ENCODE measurements at places on chromosomes 5 and 9. TPM values are rescaled to one million over a fixed set of nuclear protein-coding genes. Genes with fewer than 3 reads are reported as not detected.

GRCh38 chr5:140238756-140239155 is 63.8 kb downstream of the CYSTM1 start:
- DNase-seq, result no peak

DNA sequence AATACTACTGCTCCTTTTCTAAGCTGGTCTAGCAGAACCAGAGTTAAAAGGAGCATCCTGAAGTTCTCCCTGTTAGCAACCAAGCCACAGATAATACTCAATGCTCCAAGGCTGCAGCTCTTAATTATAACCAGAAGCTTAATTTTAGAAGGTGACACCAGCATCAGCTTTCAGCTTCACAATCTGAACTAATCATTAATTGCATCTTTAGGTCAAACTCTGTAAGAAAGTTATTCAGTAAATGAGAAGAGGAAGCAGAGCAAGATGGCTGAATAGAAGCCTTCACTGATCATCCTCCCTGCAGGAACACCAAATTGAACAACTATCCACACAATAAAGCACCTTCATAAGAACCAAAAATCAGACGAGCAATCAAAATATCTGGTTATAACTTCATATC is 38.5 kb downstream of the APBA1 start:
- DNase-seq, result no peak

DNA sequence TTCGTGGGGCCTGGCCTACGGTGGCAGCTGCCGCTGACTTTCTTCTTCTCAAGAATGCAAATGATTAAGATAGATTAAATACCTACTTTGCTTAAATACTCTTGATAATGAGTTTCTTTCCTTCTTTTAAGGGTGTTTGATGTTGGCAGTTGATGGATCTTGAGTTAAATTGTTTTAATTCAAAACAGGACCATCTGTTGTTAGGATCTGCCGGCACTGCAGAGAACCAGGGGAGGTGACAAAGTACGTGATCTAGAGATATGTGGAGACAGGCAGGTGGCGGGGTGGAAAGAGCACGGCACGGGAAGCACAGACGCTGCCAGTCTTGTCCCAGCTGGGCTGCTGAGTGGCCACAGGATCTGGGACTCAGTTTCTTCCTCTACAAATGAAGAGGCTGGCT is 37.9 kb downstream of the MED27 start:
- DNase-seq, result no peak

- no peak for DNase-seq
Measured at GRCh38 chr9:79357194-79357593, 214.6 kb upstream of the TLE4 start.

- peak; percentile 92 for DNase-seq
Measured at GRCh38 chr5:58940446-58940845, 357.6 kb downstream of the RAB3C start.

The BNC2 gene
- 23.8 TPM for total RNA-seq

DNA sequence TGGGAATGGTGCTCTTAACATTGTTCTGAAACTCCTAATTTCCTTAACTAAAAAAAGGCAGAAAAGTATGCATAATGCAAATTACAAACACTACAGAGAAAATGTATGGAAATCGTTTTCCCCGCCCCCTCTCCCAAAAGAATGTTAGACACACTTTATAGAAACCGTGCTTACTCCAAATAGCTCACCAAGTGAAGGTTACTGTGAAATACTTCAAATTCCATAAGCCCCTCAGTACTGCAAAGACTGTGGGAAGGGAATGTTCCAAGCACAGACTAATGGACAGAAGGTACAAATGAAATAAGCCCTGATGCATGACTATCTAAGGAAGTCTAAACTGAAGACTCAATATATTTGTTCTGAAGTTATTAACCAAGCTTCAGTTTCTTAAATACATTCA is 12.5 kb downstream of the MAPKAP1 start:
- peak; percentile 66 for DNase-seq

The FANCG gene
- 54.2 TPM for total RNA-seq

The ORM2 gene
- not detected for total RNA-seq

- DNase-seq, result no peak
Measured at GRCh38 chr5:168793841-168794837, 215.0 kb upstream of the PANK3 start.

DNA sequence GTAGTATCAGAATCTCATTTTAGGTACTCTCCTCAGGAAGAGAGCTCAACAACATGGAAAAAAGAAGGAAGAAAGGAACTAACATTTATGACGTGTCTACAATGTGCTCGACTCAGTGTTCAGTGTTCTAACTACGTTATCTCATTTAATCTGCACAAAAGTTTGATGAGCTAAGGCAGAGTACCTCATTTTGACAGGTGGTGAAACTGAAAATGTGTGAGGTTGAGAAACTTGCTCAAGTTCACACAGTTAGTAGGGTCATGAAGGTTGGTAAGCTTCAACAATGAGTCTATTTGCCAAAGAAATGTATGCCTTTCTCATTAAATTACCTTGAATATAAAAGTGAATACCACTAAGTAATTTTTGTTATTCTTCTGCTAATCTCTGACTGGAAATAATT is 165.1 kb downstream of the CAAP1 start:
- DNase-seq, result no peak

DNA sequence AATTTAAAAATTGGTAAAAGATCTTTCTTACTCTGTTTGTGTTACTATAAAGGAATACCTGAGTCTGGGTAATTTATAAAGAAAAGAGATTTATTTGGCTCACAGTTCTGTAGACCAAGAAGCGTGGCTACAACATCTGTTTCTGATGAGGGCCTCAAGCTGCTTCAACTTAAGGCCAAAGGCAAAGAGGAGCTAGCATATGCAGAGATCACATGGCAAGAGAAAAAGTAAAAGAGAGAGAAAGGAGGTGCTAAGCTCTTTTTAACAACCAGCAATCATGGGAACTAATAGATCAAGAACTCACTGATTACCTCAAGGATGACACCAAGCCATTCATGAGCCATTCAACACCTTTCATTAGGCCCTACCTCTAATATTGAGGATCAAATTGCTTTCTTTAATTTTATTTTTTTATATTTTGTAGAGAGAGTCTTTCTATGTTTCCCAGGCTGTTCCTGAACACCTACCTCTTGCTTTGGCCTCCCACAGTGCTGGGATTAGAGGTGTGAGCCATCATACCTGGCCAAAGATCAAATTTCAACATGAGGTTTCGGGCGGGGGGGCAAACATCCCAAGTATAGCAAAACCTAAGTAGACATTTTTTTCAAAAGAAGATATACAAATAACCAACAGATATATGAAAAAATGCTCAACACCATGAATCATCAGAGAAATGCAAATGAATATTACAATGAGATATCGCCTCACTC is 16.0 kb upstream of the SHC3 start:
- DNase-seq, result no peak

GRCh38 chr9:8736805-8737204 is 937.2 kb upstream of the DMAC1 start:
- DNase-seq, result no peak

- peak; percentile 62 for DNase-seq
Measured at GRCh38 chr5:75037106-75037505, 15.3 kb downstream of the GCNT4 start.

The TPRN gene
- total RNA-seq, result 10.7 TPM

DNA sequence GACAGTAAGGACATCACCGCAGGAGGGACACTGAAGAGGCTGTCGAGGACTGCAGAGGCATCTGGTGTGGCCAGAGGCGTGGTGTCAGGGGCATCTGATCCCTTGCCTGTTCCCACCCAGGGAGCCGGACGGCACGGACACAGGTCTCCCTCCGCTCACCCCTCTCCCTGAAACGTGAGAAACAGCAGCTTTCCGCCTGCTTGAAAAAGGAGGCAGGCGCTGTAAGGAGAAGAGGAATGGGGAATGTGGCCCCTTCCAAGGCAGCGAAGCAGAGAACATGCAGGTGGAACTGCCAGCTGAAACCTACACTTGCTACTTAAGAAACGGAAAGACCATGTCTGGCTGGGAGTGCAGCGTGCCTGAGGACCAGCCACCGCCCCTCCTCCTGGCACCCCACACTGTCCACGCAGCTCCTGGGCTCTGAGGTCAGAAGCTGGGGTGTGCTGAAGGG is 176.2 kb downstream of the GAPVD1 start:
- no peak for DNase-seq
